Activated CD8-positive, alpha-beta memory T cell treated with anti-CD3 and anti-CD28 coated beads for 1 hour (primary cell): ENCODE measurements at places on chromosomes 7 and 10.

DNA sequence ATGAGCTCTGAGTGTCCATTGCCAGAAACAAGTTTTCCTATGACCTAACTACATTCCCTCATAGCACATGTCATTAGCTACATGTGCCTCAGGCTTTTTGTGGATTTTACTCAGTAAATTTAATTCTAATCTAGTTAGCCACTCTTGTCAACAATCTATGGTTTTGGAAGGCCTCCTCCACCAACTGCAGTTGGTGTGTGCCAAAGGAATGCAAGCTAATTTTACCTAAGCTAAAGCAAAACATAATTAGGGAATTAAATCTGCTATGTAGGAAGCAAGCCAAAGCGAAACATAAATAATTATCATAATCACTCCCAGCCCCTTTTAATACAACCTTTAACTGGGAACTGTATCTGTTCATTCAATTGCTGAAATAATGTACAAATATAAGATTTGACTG, 3.5 kb upstream of the CTTNBP2 start:
- no peak for DNase-seq

DNA sequence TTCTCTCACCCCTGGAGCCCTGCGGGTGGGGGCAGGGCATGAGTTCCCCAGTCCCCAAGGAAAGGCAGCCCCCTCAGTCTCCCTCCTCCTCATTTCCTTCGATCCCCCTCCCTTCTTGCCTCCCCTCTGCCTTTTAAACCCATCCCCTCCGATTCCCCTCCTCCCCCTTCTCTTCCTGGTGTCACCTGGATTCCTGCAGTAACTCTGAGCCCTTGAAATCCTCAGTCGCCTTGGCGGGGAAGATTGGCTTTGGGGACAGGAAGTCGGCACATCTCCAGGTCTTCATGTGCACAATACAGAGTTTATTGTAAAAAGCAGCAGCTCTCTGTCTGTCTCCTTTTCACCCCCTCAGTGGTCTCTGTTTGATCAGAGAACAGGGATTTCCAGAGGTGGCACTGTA, 1.3 kb upstream of the MUC12 start:
- no peak for DNase-seq

- no peak for DNase-seq
Measured at GRCh38 chr10:117133273-117134055, 4.6 kb downstream of the VAX1 start.

- no peak for DNase-seq
Measured at GRCh38 chr10:5744849-5745248, 60.2 kb downstream of the TASOR2 start.

DNA sequence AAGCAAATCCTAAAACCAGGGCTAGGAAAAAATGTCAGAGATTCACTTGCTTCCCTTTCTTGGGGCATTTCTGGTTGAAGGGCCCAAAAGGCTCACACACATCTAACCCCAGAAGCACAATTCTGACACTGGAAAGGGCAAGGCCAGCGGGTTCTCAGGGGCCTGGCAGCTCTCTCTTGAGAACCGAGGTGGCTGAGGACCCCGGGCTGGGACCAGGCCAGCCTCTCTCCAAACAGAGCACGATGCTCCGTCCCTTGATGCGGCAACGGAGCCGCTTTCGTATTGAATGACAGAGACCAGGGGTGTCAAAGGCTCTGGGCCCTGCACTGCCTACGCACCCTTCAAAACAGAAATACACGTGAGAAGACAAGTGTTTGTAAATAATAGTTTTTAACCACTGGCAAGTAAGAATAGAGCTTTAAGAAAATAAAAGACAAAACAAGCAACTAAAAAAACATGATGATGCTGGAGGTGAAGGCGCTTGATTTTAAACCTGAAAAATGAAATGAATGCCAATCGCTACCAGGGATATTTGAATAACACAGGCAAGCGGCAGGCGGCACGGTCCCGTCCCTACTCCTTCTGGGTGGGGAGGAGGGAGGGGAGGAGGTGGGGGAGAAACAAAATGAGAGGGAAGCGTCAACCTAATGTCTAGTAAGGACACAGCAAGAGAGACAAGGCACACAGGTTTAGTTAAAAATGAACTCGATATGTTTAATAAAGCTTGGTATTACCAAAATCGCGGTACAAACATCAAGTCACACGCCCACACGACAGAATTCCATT, 68.0 kb downstream of the SLC29A4 start:
- DNase-seq, result no peak

DNA sequence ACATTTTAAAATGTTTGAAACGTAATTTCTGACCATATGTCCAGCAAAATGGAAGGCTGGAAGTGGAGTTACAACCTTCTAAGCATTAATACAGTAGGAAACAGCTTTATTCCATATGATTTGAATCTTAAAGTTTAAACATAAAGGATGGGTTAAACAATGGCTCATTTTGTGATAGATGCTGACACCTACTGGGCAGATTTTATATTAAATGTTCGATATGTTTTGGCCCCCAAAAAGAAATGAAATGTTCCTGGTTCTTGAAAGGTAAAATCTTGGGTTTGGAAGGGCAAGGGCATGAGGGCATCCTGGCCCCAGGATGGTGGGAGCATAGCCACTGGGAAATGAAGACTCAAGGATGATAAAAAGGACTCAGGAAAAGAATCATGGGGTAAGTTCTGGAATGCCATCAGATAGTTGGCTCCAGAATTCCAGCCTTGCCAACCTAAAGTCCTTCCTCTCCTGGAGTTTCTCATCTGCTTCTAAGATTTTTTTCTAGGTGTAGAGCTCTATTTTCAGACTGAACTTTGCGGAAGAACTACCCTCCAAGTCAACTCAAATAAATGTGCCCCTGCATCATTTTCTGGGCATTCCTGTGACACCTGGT, 34.6 kb upstream of the SLC35G1 start:
- no peak for DNase-seq

GRCh38 chr10:92965314-92965713, 95.3 kb upstream of the CYP26C1 start:
- DNase-seq, result no peak

GRCh38 chr7:134255814-134256213, 60.9 kb downstream of the SLC35B4 start:
- DNase-seq, result no peak

DNA sequence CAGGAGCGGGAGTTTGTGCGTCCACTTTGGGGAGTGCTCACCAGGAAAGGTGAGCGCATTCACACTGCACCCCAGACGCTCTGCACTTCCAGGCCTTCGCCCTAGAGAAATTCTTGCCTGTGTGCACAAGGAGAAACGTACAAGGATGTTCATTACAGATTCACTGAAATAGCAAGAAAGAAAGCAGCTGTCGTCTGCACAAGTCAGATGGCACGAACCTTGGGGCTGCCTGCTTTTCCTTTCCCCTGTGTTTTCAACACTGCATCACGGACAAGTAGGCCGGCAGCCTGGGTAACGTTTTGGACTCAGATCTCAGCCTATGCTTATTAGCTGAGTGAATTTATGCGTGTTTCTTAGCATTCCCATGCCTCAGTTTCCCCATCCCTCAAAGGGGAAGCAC, 546.8 kb upstream of the FOXK1 start:
- DNase-seq, result no peak

DNA sequence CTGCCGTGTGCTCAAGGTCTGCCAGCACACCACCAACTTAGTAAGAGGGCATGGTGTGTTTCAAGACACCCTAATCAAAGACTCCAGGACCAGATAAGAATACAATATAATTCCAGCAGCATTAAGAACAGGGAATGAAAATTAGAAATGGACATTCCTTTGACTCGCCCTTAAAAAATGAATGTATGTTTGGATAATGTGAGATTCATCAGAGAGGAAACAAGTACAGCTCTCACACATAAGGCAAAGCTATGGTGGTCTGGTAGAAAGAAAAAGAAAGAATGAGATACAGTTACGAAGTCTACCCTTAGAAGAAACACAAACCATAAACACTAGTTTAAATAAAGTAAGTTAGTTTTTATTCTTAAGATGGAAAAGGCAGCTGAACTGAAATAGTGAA, 174.8 kb upstream of the ANK3 start:
- no peak for DNase-seq

GRCh38 chr7:83413424-83413823, 235.5 kb downstream of the SEMA3E start:
- no peak for DNase-seq

DNA sequence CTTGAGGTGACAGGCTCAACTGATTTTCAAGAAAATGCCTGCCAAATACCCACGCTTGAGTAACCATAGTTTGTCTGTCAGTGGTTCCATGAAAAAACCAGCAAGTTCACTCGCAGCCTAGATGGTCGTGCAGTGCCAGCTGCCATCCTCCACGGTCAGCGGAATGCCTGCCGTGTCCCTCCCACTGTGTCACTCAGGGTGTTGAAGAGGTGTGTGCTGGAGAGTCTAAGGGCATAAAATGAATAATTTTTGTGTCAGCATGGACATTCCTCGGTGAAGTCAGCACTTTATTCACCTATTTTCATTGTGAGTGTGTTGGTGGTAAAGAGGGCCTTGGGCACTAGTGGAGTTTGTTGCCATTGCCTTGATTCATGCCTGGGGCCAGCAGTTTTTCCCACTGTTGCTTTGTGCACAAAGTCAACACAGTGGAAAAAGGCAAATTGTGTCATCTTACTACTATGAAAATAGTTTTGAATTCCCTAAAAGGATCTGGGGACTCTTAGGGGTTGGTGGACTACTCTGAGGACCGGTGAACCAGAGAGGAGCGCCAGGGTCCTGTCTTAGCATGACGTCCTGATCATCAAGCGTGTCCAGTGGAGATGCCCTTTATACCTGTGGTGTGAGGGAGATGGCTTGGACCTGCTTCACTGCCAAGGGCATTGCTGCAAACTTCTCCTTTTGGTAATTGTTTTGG, 17.6 kb downstream of the MINDY4 start:
- DNase-seq, result no peak

- DNase-seq, result no peak
Measured at GRCh38 chr7:39582536-39582935, 16.3 kb downstream of the YAE1 start.

DNA sequence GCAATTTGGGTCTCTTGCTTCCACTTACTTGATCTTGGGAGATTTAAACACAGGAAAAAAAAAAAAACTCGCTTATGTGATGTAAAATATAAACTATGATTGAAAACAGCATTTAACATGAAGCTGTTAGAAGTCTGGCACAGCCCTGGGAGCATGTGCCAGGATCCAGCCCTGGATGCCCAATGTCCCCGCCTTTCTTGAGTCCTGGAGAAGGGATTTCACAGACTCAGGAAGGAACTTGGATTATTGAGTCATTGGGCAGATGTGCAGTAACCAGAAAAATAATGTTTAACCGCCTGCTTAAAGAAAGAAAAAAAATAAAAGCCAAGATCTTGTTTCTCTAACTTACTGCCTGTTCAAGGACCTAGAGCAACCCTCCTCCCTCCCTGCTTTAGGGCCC, 3.7 kb upstream of the JCAD start:
- no peak for DNase-seq

DNA sequence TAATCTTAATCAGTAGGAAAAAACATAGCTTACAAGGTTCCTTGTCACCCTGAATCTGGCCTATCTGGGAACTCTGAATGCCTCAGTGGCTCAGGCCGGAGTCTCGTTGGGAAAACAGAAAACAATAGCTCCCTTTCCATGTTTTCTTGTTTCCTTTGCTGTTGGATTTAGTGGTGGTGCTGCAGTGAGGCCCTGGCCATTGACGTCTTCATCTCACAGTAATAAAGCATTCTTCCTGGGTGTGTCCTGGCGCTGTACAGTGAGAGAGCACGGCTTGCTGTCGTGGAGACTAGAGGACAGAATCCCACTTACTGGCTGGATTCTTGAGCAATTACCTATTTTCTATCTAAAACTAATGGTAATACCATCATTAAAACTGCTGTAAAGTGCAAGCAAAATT, 1.3 kb upstream of the SPOCK2 start:
- no peak for DNase-seq

- no peak for DNase-seq
Measured at GRCh38 chr7:152180587-152180986, 155.1 kb downstream of the GALNT11 start.

GRCh38 chr10:132109341-132110110, 43.8 kb downstream of the JAKMIP3 start:
- DNase-seq, result no peak

GRCh38 chr7:147990079-147990478, 600.5 kb upstream of the C7orf33 start:
- DNase-seq, result no peak

GRCh38 chr7:99557940-99558305, 519 bp upstream of the ZNF655 start:
- no peak for DNase-seq
